Smooth muscle cell of trachea (primary cell): ENCODE measurements at places on chromosomes 2 and 18. TPM values are rescaled to one million over a fixed set of nuclear protein-coding genes. Genes with fewer than 3 reads are reported as not detected.

ERMN gene
- total RNA-seq: not detected in 2 replicates

SLC5A7 gene
- total RNA-seq: not detected in 2 replicates

RBM43 gene
- total RNA-seq: 8.4 and 12.2 TPM in 2 replicates

FTCDNL1 gene
- 3.3 and 4.5 TPM in 2 replicates for total RNA-seq

TUBB8B gene
- total RNA-seq: not detected in 2 replicates

EFR3B gene
- 0.73 and 0.83 TPM in 2 replicates for total RNA-seq

MYO7B gene
- under 0.01 TPM in 1 of 2 replicates, not detected in the other for total RNA-seq

CHRND gene
- not detected in 2 replicates for total RNA-seq

CRACDL gene
- under 0.01 TPM in 1 of 2 replicates, not detected in the other for total RNA-seq

CD8A gene
- total RNA-seq: not detected in 2 replicates

TYMS gene
- total RNA-seq: 17.2 and 57.2 TPM in 2 replicates

ASXL3 gene
- 0.66 and 3.2 TPM in 2 replicates for total RNA-seq

GPR45 gene
- not detected in 2 replicates for total RNA-seq

KLHL29 gene
- 4.2 and 13.9 TPM in 2 replicates for total RNA-seq

MREG gene
- total RNA-seq: 6.5 and 7.6 TPM in 2 replicates

ADD2 gene
- total RNA-seq: 0.29 TPM in 1 of 2 replicates, not detected in the other

PTPRN gene
- total RNA-seq: 3.6 and 23.8 TPM in 2 replicates

TNFAIP6 gene
- total RNA-seq: 32.4 and 40.9 TPM in 2 replicates

SP140 gene
- 0.33 and 0.87 TPM in 2 replicates for total RNA-seq

TOGARAM2 gene
- total RNA-seq: 0.17 and 0.29 TPM in 2 replicates

TLX2 gene
- total RNA-seq: 0.58 and 0.83 TPM in 2 replicates

MYO3B gene
- total RNA-seq: 0.15 and 0.17 TPM in 2 replicates

CLIP4 gene
- 63.6 and 85.7 TPM in 2 replicates for total RNA-seq

SIGLEC15 gene
- 3.1 and 5.7 TPM in 2 replicates for total RNA-seq

UGT1A6 gene
- total RNA-seq: not detected in 2 replicates

AMER3 gene
- under 0.01 TPM in 1 of 2 replicates, not detected in the other for total RNA-seq

CACNB4 gene
- total RNA-seq: 0.73 and 1.2 TPM in 2 replicates

CFC1 gene
- total RNA-seq: not detected in 2 replicates

TUBA4B gene
- total RNA-seq: 0.17 TPM in 1 of 2 replicates, not detected in the other

C1GALT1C1L gene
- total RNA-seq: 0.50 and 1.0 TPM in 2 replicates

CRYBA2 gene
- not detected in 2 replicates for total RNA-seq

RNMT gene
- total RNA-seq: 19.5 and 31.6 TPM in 2 replicates

PARD3B gene
- 15.7 and 23.5 TPM in 2 replicates for total RNA-seq

C2orf78 gene
- not detected in 2 replicates for total RNA-seq

B3GNT2 gene
- total RNA-seq: 9.9 and 11.2 TPM in 2 replicates

LINC00305 gene
- total RNA-seq: not detected in 2 replicates
